Fibroblast of upper back skin (primary cell): ENCODE measurements at places on chromosomes 5 and 9.

- no peak for DNase-seq
Observed at GRCh38 chr9:70607926-70608325, 193.5 kb upstream of the KLF9 start.

DNA sequence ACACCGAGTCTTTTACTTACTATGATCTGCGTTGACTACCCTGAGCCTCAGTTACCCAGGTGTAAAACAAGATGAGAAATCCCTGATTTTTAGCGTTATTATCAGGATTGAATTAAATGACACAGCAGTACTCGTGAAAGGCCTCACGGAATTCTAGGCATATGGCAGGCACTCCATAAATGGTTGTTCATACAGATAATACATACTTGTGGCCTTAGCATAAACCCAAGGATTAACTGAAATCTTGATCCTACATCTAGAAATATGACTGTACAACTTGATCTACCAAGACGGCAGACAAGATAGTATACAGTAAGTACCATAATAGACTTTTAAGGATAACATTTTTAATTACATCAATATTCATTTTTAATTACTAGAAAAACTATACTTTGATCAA is 409.8 kb downstream of the BNC2 start:
- DNase-seq = peak; percentile 66

GRCh38 chr5:33372721-33373472 is 67.9 kb upstream of the TARS1 start:
- DNase-seq = no peak

DNA sequence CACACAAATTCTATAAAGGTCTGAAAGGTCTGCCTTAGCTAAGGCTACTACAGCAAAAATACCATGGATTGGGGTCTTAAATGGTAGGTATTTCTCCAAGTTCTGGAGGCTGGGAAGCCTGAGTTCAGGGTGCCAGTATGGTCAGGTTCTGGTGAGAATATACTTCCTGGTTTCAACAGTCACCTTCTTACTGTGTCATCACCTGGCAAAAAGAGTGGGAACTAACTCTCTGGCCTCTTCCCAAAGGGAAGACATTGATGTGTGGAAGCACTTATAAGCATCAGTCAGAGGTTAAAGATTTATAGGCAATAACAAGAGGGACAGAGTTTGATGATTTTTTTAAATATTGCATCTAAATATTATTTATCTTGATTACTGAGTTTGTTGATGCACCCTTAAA is 53.0 kb downstream of the ZNF622 start:
- no peak for DNase-seq

DNA sequence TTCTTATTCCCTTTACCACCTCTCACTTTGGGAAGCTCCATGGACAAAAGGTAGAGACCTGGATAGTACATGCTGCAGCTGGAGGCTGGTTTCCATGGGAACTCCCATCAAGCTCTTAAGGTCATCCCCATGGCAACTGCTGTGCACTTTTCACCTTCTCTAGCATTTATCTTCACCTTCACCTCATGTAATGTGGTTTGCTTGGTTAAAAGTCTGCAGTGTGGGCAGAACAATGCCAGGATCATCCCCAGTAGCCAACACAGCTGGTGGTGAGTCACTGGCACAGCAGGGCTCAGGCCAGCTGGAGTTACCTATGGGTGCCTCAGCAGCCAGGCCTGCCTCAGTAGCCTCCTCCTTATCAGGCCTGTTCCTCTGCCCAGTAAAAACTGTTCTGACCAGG is 210.5 kb downstream of the GRIA1 start:
- no peak for DNase-seq

- no peak for DNase-seq
Observed at GRCh38 chr5:93603078-93603792, 20.2 kb downstream of the NR2F1 start.

DNA sequence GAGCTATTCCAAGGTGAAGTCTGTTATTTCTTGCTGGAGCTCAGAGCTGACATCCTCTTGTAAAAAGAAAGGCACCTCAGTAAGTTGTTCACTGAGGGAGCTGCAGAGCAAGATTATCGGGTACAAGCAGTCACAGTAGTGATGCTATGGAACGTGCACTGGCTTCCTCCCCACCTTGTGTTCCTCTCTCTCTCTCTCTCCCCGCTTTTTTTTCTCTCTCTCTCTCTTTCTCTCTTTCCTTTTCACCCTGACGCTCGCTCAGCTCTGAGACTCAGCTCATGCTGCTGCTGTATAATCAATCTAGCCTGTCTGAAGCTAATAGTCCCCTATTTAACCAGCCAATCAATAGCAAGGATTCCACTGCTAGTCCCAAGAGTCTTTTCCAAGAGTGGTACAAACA is 587.6 kb upstream of the CDH18 start:
- DNase-seq = no peak

DNA sequence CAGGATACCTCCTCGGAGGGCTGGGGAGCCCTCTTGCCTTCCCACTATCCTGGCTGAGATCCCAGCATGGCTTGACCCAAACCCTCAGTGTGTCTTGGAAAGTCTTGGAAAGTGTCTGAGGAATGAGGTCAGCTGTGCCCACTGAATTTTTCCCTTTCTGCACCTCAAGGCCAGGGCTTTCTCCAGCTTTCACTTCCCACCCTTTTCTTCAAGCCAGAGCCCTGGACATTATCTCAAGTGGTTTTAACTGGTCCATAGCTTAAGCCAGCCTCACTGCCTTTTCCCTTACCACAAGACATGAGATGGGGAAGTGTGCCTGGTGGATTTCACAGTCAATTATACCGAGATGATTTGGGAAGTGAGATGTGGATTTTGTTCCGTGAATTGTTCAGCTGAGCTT is 35.7 kb upstream of the LHX2 start:
- DNase-seq = no peak

DNA sequence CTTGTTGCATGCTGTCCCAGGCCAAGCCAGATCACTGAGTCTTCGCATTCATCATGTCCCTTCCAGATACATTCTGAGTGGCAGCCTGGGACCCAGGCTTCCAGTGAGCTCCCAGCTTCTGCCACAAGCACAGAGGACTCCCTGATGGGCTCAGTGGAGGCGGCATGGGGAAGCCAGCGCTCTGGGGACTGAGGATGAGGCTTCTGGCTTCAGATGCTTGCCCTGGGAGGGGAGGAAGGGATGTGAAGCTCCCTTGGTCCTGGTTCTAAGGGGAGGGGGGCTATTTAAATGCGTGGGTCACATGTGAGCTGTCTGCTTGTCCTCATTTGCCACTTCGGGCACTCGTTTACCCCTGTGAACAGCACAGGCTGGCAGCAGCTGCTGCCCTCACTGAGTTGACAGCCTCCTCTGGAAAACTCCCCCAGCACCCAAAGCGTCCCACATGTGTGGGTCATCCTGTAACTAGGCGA is 174.0 kb downstream of the NR3C1 start:
- no peak for DNase-seq

DNA sequence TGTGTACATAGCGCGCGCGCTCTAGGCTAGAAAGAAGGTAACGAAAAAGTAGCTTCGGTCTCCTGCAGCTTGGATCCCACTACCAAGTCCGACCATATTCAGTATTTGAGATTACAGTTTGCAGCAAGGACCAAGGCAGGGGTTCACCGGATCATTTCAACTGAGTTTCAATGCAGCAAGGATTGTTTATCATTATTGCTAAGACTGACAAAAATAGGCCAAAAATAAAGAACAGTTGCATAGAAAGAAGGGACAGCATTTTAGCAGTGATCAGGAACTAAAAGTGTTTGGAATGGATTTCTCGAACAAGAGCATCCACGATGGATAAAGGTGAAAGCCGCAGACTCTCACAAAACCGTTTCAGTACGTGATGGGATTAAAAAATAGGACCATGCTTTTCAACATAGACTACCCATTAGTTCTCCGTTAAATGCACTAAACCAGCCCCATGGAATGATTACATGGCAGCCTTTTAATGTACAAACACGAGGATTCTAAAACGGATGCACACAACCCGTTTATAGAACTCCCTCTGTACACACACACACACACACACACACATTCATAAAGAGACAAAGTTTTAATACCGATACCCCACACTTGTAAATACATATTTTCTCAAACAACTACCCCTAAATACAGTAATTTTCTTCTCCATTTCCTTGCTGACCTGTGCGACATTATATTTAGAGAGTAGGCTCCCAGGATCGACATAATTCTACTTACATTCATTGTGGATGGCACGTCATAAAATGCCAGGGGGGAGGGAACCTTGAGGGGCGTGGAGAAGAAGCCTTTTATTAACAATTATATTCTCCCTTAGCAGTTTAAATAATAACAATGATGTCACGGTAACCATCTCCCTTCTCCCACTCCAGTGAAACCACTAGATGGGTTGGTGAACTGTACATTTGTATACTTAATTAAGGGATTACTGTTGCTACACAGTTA is 197.1 kb downstream of the MEF2C start:
- no peak for DNase-seq

DNA sequence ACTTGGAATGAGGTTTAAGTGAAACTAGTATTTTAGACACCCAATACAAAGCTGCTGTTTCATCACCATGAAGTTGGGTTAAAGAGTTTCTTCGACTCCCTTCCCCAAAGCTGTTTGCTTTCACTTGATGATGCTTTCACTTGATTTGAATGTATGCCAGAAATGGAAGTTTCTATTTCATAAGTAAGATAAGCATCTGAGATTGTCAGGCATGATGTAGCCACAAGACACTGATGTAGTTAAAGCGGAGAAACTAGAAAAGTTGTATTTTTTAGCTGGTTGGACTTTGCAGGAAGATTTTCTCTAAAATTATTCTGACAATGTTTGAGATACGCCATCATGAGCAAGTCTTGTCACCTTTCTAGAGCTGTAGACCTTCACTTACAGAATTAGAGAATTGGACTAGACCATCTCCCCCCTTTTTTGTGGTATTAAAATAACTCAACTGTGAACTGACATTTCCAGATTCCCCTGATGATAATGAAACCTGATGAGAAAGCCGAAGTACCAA is 20.0 kb downstream of the MOCS2 start:
- DNase-seq = no peak

DNA sequence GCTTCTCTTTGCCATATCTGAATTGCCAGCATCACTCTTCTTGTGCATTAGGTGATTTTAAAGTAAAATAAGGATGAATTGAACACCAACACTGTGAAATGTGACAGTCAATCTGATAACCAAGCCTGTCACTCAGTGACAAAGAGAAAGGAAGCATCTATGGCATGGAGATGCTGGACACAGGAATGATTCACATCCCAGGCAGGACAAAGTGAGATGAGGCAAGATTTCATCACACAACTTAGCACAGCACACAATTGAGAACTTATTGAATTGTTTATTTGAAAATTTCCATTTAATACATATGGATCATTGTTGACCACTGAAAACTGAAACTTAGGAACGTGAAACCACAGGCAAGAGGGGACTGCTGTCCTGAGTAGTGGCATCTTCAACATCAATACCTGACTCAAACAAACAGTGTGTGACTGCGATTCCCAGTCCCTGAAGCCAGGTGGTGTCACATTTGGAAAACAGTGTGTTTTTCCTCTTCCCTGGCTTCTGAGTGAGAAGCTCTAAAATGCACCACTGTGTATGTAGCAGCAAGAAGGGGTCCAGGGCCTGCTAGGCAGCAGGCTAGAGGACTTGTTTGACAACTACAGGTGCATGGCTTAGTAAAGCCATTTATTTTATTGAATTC is 10.7 kb downstream of the GAPT start:
- DNase-seq = peak; percentile 10

DNA sequence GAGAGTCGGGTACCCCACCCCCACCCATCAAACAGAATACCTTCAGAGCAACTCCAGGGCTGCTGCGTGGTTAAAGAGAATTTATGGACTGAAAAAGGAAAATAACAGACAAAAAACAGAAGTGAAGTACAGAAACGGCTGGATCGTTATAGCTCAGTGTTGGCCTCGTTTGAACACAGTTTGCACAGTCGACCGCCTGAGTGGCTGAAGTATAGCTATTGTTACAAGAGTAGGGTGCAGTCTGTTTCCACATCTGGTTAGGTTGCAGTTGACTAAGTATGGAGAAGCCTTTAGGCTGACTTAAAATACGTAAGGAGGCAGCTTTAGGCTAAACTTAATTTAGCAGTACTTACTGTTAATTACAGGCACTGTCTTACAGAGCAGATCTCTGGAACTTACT is 121.2 kb downstream of the GCNT1 start:
- no peak for DNase-seq

DNA sequence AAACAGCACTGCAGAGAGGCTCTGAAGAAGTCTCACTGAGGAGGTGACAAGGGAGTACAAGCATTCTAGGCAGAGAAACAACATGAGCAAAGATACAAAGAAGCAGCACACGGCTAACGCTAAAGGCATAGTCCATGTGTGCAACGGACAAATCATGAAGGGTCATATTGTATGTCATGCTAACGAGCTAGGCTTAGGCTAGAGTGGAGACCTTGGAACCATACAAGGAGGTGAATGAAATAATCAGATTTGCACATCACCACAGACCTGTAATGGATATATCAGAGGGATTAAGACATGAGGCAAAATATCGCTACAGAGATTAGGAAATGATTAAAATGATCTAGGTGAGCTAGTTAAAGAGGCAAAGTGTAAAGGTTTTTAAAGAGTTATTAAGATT is 145.6 kb downstream of the NFIB start:
- no peak for DNase-seq

DNA sequence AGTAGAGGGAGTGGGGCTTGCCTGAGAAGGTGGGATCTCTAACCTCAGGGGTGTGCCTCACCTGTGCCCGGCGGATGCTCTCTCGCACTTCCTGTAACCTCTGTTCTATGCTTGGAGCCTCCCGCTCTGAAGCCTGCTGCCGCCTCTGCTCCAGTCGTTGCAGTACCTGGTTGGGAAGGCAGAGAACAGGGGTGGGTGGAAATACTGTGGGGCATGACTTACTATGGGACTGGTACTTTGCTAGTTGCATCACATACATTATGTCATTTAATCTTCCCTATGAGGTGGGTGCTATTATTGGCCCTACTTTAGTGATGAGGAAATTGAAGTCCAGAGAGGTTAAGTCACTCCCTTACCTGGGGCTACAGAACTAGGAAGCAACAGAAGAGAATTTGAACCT is 5.2 kb downstream of the FCHSD1 start:
- DNase-seq = no peak

DNA sequence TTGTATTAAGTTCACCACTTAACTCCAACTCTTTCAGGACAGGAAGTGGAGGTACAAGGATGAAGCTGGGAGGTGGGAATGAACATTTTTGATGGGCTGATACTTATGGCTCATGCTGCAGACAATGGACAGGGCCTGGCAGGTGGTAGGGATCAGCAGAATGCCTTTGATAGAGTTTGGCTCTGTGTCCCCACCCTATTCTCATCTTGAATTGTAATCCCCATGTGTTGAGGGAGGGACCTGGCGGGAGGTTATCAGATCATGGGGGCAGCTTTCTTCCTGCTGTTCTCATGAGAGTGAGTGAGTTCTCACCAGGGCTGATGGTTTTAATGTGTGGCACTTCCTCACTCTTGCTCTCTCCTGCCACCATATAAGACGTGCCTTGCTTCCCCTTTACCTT is 87.3 kb upstream of the PRLR start:
- no peak for DNase-seq
